ENCODE measurements at places on chromosomes 13 and 19.

- DNase-seq = no peak
These were observed 12.1 kb upstream of the CDC34 start for GRCh38 chr19:519449-519865.

GRCh38 chr13:60398907-60399589 lies 2.0 kb downstream of the TDRD3 start:
- no peak for DNase-seq

- DNase-seq = no peak
These were observed 7.4 kb downstream of the MYCBP2 start for GRCh38 chr13:77319536-77319935.

- DNase-seq = no peak
These were observed 492 bp upstream of the PGLYRP1 start for GRCh38 chr19:46023311-46023779.

DNA sequence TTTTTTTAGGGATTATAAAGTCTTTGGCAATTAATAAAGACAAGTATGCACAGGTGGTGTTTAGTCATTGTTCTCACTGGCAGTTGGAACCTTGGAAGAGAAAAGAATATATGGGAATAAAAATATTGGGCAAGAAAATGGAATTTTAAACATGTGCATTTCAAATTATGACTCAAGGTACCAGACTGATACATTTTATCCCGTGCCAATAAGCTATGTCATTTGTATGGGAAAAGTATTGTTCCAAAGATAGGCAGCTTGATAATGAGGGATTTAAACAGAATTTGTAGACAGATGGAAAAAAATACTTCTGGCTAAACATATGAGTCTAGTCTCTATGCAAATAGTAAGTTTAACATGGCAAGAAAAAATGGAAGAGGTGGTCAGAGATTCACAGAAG lies 169.5 kb upstream of the UFM1 start:
- DNase-seq = no peak

- DNase-seq = no peak
These were observed 14.6 kb downstream of the RAB20 start for GRCh38 chr13:110546926-110547325.

DNA sequence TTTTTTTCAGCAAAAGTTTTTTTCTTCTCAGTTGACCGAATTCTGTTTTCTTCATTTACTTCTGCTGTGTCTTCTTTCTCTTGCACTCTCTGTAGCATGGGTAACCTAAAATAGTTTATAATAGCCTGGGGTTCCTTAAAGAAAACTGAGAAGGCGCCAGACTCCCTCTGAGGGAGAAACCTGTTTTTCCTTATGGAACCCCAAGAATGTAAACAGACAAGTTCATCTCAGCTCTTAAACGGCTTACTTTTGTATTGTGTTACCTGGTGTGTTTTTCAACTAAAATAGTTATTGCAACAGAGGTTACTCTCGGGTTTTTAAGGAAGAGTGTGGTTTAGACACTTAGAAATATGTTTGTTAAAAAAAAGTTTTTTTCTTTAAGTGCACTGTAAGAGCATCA lies 23.8 kb upstream of the TM9SF2 start:
- DNase-seq = no peak

DNA sequence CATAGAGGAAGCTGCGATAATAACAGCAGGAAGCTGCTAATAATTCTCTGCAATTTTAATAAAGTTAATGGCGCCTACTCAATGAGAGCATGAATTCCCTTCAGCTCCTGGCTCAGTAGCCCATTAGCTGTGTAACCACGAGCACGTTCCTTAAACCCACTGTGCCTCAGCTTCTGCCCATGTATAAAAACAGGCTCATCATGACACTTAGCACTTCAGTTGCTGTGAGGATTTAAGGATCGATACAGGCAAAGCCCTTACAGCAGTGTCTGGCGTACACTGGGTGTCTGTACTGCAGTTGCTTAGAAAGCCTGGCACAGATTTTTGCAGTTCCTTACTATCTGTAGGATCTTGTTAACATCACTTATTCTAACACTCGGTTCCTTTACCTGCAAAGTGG lies 673.4 kb upstream of the ARGLU1 start:
- no peak for DNase-seq

GRCh38 chr13:110571896-110572777 lies 10.6 kb upstream of the RAB20 start:
- no peak for DNase-seq

All from activated CD4-positive, alpha-beta T cell treated with anti-CD3 and anti-CD28 coated beads for 24 hours (primary cell).